NCI-H82 (cell line): ENCODE measurements at places on chromosomes 16 and 17.

GRCh38 chr17:75468779-75469373, 12.4 kb downstream of the TMEM94 start:
- no peak for DNase-seq

- no peak for DNase-seq
Observed at GRCh38 chr16:57732037-57732436, 3.5 kb upstream of the KATNB1 start.

DNA sequence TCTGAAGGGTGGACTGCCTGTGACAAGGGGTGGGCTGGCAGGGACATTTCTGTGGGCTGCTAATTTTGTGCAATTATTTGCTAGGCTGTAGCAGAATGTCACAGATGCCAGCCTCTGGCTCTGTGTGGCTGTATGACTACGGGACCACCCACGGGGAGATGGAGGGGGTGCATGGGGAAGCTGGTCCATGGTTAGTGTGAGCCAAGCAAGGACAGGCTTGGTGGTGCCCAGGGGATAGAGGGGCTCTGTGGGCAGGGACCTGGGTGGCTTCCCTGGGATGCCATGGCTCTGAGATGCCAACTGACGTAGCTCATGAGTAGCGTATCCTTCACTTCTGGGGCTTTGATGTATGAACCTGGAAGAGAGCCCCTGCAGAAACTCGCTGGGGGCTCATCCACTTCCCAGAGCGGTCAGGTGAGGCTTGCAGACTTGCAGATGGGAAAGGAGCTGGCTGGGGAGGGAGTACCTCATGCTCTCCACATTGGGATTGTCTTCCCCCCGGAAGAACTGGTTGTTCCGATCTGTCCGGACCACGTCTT, 87.2 kb downstream of the TBC1D16 start:
- DNase-seq, result no peak

- DNase-seq, result no peak
Observed at GRCh38 chr17:10323812-10324610, 48.8 kb downstream of the MYH13 start.

GRCh38 chr16:86079255-86079885, 180.4 kb downstream of the IRF8 start:
- DNase-seq, result no peak

DNA sequence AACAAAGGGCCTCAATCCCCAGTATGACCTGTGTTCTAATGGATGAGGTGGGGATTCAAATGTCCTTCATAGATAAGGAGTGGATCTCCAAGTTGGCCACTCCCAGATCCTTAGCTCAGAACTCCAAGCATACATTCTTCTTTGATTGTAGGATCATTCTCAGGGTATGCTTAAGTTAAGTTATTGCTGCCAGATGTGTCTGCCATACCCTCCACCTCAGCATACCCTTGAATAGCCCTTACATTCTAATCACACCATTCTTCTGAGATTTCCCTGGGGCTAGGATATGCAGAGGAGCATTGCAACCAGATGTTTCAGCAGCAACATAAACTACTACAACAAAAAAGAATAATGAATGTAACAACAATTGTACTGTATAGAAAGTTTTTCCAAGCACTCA, 1.6 kb upstream of the KRTAP2-4 start:
- DNase-seq, result no peak

DNA sequence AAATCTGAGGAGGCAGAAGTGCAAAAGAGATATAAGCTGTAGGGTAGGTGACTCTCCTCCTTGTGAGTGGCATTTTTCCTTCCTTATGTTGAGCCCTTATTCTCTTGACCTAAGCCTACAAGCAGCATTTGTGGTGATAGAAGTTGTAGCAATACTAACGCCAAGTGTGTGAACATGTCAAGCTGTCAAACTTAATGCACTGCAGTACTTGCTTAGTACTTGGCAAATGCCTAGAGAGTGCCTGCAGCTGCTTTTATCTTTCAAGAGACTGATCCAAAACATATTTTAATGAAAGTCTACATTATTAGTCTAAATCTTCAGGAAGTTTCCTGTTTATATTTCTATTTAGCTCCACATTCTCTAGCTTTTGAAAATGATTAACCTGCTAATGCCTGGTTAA, 83.2 kb downstream of the CNTNAP4 start:
- no peak for DNase-seq

DNA sequence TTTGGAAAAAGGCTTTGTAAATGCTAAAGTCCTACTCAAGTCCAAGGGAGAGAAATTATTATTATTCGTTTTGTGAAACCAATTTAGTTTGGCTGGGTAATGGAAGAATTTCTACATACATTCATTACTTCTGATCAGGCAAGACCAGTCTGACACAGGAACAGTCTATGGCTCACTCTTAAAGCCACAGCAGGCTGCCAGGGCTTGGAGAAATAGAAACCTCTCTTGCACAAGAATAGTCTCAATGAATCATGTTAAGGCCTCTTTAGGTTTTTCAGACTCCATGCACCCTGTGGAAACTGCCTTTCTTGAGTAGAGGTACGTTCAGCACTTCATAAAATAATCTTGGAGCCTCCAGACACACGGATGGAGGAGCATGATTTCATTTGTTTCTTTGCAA, 167.7 kb downstream of the IRX3 start:
- no peak for DNase-seq

- DNase-seq, result no peak
Observed at GRCh38 chr16:50900391-50900942, 158.6 kb downstream of the CYLD start.

DNA sequence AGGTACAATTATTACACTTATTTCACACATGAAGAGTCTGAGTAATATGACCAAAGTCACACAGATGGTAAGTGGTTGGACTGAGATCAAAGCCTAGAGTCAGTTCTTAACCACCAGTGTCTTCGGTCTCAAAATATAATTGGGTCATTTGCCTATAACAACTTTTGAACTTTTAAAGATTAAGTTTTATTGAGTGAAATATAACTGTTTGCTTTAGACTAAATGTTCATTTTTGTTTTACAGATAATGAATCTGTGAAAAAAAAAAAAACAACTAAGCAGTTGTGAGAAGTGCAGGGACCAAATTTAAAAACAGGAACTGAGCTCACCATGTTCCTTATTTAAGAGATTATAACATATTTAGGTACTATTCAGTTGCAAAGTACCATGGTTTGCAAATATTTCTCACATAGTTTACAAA, 150.1 kb downstream of the ITFG1 start:
- DNase-seq, result no peak

- DNase-seq, result no peak
Observed at GRCh38 chr16:17302214-17302613, 168.5 kb downstream of the XYLT1 start.

DNA sequence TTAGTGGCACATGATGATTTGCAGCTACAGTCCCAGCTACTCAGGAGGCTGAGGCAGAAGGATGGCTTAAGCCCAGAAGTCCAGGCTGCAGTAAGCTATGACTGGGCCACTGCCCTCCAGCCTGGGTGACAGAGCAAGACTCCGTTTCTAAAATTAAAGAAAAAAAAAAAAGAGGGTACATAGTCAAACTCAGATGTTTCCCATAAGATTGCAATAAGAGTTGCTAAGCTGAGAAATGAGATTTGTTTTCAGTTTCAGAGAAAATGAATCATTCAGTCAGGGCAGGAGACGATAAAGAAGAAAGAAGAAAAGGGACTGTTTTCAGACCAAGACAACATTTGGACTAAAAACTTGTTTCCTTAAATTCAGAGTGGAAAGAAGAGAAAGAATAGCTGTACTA, 30.2 kb upstream of the PHLPP2 start:
- no peak for DNase-seq

DNA sequence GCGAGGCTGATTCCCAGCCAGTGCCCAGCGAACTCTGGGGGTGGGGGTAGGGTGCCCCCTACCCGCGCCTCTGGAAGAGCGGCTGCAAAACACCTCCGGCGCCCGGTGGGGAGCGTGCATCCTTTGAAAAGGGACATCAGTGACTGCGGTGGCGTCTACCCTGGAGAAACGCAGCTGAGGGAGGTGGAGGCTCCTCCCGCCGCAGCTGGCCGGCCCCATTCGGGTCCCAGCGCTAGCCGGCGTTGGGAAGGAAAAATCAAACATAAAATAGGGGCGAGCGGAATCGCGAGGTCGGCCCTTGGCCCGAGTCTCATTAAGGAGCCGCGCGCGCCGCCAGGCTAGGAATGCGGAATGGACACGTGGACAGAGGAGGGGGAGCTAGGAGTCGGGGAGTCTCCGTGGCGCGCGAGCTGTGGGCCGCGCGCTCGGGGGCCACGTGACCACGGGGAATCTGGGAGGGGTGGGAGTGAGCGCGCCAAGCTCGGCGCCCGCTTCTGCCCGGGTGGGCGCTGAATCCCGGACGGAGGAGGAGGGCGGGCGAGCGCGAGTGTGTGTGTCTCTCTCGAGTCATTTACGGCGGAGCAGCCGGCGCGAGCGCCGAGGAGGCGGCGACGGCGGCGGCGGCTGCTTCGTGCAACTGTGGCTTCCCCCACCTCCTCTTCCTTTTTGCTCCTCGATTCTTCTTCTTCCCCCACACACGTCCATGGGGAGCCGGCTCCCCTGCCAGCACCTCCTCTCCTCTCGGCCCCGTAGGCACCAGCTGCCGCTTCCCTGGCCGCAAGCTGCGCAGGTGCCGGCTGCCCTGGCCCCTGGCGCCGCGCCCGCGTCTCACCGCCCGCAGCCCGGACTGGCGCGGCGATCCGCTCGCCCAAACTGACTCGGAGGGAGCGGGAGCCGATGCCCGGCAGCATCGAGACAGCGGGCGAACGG, at the start of gene TMEM132E:
TSS of gene TMEM132E (plus strand) at position 566 of the 930 bp plus-strand sequence. CDS start 1,495 bp downstream, outside the sequence.
- peak; percentile 90 for DNase-seq

DNA sequence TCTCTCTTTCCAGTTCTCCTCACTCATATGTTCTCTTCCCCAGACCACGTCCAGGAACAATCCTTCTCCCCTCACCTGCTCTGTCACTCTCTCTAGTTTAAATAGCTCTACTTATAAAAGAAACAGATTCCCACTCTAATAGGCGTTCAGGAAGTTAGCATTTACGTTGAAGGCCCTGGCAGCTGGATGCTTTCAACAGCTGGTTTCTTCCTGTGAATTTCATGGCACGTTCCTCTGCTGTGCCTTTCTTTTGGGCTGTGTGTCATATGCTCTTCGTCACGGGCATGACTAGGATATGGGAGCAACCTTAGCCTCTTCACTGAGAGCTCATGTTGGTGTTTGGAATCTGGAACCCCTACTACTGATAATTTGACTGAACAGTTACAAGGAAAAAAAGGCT, 73.2 kb downstream of the ZNF18 start:
- no peak for DNase-seq

- DNase-seq, result peak; percentile 85
Observed at GRCh38 chr16:45454-45853, 8.0 kb downstream of the POLR3K start.

DNA sequence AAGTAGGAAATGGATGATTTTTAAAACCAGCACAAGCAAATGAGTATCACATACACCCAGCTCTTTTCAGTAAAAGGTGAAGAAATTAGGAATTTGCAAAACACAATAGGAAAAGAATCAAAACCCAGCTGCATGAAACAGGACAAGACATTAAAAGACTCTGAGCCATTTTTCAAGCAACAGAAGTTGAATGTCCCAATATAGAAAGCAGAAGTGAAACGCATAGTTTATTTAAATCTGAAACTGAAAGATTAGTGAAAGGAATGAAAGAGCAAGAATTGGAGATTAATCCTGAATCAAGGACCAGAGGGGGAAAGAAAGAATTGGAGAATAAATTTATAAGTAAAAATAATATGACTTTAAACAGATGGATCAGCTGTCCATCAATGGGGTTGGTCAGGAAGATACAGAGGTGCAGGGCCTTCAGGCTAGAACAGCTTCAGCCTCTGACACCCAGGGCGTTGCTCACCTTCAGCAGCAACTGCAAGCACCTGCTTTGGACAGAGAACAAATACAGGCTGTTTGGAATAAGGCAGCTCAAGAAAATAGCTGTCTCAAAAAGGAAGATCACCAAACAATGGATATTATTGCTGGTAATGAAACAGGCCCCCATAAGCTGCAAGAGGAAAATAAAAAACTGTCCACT, 3.9 kb upstream of the ARHGAP17 start:
- DNase-seq, result no peak

DNA sequence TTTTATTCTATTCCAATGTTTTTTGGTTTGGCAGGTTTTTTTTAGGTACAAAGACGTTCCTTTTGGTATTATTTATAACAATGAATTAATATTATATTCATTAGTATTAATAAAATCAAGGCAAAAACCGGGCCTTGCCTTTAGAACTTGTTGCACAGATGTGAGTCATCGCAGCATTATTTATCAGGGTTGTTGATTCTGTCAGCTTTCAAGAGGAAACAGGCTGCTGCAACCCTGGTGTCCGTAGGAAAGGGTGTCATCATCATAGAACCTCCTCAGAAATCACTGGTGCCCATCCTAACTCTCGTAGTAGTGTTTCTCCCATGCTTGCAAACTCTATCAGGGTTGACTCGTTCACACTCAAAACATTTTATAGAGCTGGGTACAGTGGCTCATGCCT, 10.2 kb upstream of the LRRC37B start:
- DNase-seq, result no peak

DNA sequence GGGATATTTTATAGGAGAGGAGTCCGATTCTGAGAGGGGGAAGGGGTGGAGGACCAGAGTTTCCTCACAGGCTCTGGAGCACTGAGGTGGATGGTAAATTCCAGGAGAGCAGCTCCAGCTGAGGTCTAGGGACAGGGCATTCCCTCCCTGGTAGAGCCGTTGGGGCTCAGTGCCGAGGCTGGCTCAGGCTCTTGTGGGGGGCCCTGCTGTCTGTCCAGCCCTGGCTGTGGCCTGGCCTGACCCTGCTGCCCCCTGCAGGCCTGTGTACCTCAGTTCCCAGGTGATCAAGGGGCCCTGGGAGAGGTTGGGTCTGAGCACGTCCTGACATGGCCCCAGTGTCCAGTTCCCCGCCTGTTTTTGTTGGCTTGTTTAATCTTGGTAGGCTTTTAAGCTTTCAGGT, 16.8 kb downstream of the ZNF750 start:
- DNase-seq, result peak; percentile 6

- no peak for DNase-seq
Observed at GRCh38 chr17:35057332-35057915, 6.1 kb downstream of the RFFL start.

GRCh38 chr17:15432807-15433611, 34.4 kb downstream of the CDRT4 start:
- DNase-seq, result no peak

GRCh38 chr17:62708587-62708986, 81.1 kb downstream of the MRC2 start:
- no peak for DNase-seq

DNA sequence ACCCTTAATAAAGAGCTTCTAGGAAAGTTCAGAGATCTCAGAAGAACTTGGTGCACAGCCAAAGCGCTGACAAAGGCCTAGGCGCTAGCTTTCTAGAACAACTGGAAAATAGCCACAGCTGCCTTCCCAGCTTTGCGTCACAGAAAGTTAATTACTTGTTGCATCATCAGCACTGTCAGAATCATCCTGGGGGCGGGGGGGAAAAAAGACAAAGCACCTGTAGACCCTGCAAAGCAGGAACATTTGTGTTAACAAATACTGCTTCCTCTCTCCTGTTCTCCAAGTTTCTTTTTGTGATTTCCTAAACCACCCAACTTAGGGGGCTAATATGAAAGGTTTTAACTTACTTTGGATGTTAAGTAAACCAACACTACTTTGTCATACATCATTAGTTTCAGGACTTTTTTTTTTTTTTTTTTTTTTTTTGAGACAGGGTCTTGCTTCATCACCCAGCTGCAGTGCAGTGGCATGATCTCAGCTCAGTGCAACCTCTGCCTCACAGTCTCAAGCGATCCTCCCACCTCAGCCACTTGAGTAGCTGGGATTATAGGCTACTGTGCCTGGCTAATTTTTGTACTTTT, 4.8 kb upstream of the AARSD1 start:
- DNase-seq, result peak; percentile 23
